ENCODE measurements at places on chromosomes 1 and 21.

GRCh38 chr1:186858923-186859322 is 30.2 kb downstream of the PLA2G4A start:
- DNase-seq, result no peak

DNA sequence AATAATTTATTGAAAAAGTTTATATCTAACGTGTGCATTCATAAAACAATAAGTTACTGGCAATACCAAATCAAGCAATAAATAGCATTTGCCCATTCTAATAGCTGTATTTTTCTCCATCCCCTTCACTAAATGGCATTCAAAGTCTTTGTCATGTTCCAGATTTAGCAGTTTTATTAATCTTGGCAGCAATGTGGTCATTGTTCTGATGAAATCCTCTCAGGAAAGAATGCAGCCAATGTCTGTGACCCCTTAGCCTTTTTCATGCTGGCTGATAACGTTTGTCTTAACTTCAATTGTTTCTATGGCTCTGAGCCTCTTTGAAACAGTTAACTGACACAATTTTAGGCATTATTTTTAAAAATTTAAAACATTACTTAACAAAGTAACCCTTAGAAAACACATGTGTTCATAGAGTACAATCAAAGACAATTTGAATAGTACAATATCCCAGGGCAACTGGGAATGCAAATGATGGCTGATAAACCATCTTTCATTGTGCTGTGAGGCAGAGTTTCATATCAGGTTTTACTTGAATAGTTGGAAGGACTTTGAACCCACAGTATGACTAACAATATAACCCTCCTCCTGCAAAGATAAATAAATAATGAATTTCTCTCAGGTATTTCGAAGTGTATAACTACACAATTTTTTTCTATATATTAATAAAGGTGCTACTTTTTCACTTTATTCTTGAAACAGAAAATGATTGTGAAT is 217.5 kb downstream of the LRRIQ3 start:
- DNase-seq, result no peak

DNA sequence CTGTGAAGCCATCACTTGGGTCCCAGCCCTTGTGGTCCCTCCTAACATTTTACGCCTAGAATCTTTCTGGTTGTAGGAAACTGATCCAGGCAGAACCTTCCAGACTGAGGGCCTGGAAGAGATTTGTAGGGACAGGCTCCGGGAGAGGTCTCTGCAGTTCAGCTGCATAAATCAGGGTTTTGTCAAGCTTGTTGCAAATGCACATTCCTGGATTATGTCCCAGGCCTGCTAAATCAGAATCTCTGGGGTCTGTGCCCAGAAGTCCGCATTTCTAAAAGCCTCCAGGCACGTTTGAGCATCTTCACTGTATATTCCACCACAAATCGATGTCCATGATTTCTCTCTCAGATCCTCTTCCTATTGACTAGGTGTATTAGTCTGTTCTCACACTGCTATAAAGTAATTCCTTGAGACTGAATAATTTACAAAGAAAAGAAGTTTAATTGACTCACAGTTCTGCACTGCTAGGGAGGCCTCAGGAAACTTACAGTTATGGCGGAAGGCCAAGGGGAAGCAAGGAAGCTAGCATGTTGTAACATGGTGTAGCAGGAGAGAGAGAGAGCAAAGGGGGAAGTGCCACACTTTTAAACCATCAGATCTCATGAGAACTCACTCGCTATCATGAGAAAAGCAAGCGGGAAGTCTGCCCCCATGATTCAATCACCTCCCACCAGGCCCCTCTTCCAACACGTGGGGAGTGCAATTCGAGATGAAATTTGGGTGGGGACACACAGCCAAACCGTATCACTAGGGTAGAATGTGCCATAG is 1.2 kb upstream of the FHAD1 start:
- DNase-seq, result no peak

DNA sequence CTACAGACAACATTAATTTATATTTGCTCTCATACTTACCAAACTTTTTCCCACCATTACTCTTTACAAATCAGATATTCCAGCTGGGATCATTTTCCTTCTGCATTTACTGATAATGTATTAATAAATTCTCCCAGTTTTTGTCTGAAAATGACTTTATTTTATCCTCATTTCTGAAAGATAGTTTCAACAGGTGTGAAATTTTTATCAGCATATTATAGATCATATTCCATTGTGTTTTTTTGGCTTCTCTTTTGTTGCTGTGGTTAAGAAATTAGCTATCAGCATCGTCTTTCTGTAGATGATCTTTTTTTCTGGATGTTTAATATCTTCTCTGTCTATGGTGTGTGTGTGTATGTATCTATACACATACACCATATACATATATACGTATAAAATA is 2.7 kb downstream of the CFAP57 start:
- no peak for DNase-seq

DNA sequence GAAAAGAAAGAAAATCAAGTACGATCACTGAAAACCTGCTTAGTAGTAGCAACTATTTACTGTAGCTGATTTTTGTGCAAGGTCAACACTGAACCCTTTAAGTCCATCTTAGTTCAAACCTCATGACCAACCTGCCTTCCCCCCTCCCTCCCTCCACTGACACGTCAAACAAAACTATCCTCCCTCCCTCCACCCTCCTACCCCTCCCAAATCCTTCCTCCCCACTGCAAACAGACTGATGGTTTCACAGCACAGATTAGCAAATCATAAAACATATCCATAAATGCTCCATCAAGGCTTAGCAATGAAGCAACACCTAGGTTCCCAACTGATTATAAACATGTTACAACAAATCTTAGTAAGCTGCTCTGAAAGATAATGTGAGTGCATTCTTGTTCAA is 164.3 kb upstream of the GREM2 start:
- DNase-seq, result no peak

GRCh38 chr1:100883963-100884362 is 10.7 kb downstream of the EXTL2 start:
- DNase-seq, result no peak

GRCh38 chr1:110136911-110137310 is 13.4 kb upstream of the SLC6A17 start:
- DNase-seq, result peak; percentile 83

DNA sequence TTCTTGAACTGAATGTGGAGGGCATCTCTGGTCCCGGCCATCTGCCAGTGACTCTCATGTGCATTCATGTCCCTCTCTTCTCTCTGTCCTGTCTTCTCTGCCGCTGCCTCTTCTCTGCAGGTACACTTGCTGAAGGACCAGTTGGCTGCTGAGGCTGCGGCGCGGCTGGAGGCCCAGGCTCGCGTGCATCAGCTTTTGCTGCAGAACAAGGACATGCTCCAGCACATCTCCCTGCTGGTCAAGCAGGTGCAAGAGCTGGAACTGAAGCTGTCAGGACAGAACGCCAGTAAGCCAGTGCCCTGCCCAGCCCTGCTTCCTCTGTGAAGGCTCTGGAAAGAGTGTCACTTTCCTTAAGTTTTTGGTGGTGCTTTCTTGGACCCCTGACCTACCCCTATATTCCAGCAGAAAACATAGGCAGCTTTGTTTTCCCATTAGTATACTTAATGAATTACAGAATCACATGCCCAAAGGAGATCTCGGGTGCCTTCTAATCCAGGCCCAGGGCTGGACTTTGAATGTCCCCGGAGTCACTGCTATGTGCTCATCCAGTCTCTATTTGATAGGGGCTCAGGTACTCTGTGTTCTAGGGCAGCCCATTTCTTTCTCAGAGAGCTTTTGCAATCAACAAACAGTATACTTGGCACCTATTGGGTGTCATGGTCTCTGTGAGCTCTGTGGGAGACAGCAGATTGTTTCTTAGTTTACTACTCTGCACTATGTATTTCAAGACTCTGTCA is 11.2 kb downstream of the SPATA46 start:
- no peak for DNase-seq

GRCh38 chr1:92538048-92538412 is 51.3 kb upstream of the GFI1 start:
- DNase-seq, result no peak

DNA sequence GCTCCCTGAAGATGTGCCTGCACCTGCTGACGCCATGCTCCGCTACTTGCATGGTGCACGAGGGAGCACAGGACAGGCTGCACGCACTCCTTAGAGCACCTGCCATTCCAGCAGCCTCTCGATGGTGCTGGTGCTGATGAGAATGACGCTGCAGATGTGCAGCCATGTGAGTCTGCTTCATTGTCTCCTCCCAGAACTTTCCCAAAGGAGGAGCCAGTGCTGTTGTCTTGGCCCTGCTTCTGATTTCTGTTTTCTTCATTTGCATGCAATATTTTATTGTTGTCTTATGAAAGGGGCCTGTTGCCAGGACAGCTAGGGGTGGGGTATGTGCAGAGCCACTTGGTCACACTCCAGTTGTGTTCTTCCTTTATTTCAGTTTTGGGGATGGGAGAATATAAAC is 70.1 kb downstream of the PCBP3 start:
- DNase-seq, result no peak

DNA sequence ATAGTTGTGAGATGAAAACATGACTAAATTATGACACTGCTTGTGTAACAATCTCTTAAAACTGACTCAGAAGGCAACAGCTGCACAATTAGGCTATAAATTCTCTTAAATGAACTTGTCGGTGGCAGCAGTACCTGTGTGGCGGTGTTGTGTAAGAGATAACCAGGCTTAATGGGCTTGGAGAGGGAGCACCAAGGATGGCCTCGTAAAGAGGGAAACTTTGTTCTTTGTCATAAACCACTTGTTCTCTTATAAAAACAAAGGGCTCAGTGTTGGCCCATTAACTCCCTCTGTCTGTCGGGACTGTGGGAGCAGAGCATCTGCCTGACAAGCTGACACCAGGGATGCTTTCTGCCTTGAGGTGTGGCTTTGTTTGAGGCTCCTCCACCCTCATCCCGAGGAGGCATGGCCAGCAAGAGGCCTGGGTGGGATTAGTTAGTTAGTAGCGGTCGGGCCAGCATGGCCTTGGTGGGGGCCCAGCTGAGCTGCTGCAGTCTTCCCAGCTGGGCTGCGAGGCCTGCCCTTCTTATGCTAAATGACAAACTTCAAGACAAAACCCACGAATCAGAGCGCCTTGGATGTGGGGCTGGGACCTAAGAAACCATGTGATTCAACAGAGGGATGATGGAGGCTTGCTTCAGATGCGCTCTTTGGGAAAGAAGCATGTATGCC is 171.4 kb downstream of the CAMTA1 start:
- DNase-seq, result no peak

GRCh38 chr1:145688924-145689323 is 18.2 kb downstream of the PDZK1 start:
- no peak for DNase-seq

- no peak for DNase-seq
Measured at GRCh38 chr1:7278045-7278444, 492.8 kb downstream of the CAMTA1 start.

DNA sequence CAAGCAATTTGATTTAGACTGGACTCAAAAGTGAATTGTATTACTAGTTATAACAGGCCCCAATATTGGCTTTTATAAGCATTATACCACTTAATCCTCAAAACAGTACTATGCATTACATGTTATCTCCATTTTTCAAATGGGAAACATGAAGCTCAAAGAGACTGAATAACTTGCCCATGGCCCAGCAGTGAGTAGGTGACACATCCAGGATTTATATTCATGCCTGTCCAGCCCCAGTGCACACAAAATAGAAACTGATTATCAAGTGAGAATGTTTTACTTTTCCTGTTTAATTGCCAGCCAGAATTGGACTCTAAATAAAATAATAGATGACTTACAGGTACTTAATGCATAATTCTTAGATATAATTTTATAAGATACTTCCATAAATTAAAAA is 82.9 kb downstream of the NIBAN1 start:
- DNase-seq, result no peak

DNA sequence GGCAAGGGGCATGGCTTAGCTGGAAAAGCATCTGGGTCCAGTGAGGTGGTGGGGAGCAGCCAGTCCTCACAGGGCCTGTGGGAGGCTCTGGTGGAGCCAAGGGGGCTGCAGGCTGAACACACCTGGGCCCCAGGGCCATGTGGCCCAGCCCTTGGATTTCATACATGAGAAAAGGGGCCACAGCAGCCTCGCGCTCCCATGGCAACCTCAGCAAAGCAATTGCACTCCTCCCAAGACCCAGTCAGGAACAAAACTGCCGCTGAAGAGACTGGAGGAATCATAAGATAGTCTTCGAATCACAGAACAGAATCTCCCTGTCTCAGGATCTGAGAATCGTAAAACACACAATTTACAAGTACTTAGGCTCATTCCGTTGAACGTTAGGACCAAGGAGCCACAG is 24.6 kb downstream of the LRP8 start:
- no peak for DNase-seq

- DNase-seq, result no peak
Measured at GRCh38 chr1:229758101-229759036, 132.3 kb downstream of the URB2 start.

- DNase-seq, result no peak
Measured at GRCh38 chr1:224739303-224739996, 123.3 kb downstream of the CNIH3 start.

DNA sequence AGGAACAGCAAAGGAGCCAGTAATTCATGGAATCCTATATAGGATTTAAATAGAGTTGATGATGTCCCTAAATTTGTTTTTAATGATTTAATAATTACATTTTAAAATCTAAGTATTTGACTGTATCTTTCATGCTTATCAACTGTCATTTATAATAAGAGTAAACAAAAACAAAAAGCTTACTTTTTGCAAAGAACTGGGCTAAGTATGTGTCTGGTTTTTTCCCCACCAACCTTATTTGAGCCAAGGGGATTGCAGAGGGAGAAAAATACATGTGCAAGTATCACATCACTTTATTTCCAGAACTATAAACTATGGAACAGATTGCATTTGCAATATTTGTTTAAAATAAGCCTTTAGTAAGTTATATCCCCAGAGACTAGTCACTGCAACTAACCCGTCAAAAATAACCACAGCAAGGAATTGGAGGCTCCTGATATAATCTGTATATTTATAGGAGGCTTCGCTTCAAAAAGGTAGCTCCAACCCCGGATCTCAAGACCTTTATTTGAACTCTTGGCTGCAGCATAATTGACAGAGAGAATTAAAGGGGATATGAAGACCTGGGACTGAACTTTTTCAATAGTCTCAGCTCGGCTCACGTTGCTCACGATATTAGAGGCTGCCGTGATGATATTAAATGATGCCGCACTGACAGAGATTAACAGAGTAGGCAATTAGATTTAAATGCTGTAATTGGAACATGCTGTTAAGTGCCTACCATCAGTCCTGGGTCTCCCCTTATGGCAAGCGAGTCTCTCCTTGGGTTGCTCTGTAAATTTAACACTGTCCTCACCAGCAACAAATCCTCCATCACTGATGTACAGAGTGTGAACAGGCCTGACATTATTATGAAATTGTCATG is 329.1 kb upstream of the NFIA start:
- no peak for DNase-seq

GRCh38 chr1:60867782-60868181 is 214.6 kb upstream of the NFIA start:
- DNase-seq, result peak; percentile 8
